ENCODE measurements at places on chromosomes 1 and 21.

DNA sequence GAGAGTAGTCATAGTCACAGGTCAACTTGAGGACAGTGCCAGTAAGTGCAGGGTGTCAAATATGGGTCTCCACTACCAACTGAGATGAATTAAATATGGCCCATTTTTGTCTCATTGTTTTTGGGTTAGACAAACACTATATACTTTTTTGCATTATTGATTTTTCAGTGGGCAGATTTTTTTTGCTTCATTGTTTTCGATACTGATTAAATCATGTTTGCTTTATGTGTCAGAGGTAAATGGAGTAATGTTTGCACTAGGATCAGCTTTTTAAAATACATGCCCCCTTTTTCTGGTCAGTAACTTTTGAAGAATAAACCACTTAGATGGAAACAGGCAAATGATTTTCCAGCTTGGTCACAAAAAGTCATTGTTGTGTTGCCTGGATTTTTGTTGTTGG, 199.0 kb downstream of the USH2A start:
- no peak for DNase-seq

GRCh38 chr1:61255358-61255703, 173.0 kb downstream of the NFIA start:
- DNase-seq: no peak

GRCh38 chr21:36145259-36145658, 10.4 kb downstream of the CBR3 start:
- no peak for DNase-seq

DNA sequence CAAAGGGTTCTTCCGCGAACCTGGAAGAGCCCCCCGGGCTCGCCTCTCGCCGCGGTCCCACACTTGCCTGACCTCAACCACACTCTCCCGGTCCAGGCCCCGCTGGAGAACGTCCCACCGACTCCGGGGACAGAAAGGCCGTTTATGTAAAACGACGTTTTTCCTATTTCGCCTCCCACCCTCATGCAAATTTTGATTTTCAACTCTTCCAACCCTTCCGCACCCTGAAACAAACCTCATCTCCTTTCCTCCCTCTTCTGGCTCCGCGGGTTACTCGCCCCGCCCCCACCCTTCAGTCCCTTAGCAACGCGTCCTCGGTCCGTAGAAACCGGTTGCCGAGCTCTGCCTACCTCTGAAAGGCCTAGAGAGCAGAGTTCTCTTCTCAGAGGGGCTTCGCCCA, at the start of gene C1orf141:
TSS of gene C1orf141 (minus strand) at position 276 of the 400 bp plus-strand sequence. CDS start 7,730 bp downstream, outside the sequence.
- DNase-seq: no peak

DNA sequence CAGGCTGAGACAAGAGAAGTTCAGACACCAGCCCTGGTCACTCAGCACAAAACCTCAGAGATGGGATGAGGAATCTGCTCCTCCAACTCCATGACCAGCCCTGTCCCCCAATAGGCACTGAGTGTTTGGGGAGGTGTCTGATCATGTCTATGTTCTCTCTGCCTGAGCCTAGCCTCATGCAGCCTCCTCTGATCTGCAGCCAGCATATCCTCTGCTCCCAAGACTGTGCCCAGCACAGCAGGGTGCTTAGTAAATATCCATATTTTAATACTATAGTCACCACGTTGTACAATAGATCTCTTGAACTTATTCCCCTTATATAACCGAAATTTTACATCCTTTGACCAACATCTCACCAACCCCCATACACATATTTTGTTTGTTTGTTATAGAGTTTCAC, 202.9 kb downstream of the MATN1 start:
- DNase-seq: no peak

DNA sequence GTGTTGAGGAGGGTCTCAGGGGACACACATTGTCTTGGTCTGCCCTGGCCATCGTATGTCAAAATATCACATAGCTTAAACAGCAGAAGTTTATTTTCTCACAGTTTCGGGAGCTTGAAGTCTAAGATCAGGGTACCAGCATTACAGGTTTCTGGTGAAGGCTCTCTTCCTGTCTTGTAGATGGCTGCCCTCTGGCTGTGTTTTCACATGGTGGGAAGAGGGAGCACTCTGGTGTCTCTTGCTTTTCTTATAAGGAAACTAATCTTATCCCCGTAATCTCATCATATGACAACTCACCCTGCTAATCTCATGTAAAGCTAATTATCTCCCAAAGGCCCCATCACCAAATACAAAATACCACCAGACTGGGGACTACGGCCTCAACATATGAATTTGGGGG, 246.9 kb upstream of the ST6GALNAC5 start:
- DNase-seq: no peak

GRCh38 chr1:198168227-198168626, 11.4 kb downstream of the NEK7 start:
- DNase-seq: no peak

DNA sequence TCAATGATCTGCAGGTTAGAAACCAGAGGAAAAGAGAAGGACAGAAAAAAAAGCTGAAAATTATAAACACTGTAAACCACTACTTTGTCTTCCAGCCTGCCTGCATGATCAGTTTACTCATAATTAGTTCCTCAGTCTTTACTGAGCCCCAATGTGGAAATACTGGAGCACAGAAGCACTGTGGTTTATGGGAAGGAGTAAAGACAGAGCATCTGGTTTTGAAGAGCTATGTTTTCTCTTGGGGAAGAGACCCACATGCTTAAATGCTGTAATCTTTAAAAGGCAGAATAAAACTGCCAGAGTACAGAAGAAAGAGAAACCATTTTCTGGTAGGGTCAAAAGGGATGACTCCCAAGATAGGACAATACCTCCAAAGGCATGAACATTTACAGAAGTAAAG, 159.0 kb upstream of the ZNHIT6 start:
- DNase-seq: no peak

GRCh38 chr1:32464191-32464715, 619 bp upstream of the ZBTB8B start:
- no peak for DNase-seq

DNA sequence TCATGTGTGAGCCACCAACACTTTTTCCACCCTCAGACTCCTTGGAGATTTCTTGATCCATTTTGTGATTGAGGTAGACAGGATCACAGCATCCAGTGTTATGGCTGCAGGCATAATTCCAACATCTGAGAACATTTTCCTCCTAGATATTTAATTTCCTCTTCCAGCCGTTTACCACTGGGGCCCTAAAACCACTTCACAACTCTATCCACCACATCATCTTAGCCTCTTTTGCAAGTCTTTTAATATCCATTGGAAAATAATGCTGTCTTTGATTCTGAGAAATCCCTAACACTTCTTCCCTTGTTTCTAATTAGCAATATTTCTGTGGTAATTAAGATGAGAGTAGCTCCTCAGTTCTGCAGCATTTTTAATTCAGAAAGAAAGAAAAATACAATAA, 190.1 kb downstream of the TNR start:
- no peak for DNase-seq

GRCh38 chr1:158719664-158720063, 856 bp downstream of the OR6K3 start:
- no peak for DNase-seq

DNA sequence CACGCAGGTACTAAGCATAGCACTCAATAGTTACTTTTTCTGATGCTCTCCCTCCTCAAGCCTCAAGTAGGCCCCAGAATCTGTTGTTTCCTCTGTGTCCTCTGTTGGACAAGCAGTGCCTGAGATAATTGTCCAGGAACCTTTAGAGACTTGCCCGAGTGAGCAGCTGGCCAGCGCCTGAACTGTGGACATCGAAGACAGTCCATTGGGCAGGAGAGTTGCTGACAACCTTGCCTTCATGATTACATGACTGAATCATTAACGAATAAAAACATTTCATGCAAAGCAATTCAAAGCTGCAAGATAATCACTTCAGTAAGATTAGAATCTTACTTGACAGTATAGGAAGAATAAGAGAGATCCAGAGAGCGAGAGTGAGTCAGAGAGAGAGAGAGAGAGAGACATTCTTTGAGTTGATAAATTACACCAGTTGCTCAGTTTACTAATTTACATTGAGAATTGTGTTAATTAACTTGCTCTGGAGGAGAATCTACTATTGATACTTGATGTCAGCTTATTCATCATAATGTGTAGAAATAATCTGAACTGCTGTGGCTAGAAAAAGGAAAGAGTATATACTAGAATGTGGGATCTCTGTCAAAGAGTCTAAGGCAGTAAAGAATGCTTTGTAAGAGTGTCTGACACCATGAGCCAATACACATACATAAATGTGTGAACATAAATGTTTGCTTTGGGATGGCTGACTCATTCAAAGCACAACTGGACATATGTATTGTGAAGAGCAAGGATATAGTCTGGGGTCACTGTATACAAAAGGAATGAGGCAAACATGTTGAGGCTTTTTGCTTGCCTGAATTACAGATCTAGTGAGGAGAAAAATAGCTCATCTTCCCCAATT, 216.0 kb downstream of the ZNF326 start:
- DNase-seq: no peak

DNA sequence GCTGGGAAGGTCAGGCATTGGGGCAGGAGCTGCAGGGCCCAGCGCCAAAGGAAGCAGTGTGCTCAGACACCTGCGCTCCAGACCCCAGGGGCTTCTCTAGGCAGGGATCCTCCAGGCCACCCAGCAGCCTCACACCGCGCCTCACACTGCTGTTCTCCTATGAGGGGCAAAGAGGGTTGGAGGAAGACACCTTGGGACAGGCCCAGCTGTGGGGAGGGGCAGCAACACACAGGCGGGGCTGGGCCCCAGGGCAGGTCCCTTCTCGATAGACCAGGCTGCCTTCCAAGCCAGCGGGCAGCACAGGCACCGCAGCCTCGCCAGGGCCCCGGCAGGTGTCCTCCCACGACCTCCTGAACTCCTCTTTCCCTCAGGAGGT, 20.7 kb upstream of the PRSS38 start:
- no peak for DNase-seq

GRCh38 chr1:106926803-106927582, 129.5 kb upstream of the PRMT6 start:
- no peak for DNase-seq

- no peak for DNase-seq
Measured at GRCh38 chr21:28858424-28858823, 134.3 kb downstream of the LTN1 start.

DNA sequence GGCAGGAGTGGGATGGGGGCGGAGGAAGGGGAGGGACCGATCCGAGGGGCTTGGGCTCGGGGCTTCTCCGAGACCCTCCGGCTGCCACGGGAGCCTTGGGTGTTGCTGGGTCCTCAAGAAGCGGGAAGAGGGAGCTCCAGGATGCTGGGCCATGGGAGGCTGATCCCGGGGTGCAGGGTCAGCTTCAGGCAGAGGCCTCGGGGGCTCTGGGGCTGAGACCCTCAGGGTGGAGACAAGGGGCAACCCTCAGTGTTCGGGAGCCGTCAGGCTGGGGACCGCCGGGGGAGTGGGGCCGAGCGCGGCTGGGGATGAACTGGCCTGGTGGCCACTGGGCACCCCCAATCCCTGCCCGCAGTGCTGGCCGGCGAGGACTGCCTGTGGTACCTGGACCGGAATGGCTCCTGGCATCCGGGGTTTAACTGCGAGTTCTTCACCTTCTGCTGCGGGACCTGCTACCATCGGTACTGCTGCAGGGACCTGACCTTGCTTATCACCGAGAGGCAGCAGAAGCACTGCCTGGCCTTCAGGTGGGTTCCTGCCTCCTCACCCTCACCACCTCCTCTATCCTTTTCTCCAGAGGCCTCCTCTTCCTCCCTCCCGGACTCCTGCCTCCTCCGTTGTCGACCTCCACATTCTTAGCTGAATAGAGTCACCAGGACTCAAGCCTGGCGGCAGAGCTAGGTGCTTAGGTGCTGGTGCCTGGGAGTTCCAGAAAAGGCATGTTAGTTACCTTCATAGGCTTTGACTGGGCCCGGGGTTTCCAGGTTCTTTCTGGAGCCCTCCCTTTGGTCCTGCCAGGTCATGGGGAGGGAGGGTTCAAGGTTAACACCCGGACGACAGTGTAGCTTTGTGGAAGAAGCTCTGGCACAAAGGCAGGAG, 631 bp downstream of the SHISA4 start:
- DNase-seq: no peak

DNA sequence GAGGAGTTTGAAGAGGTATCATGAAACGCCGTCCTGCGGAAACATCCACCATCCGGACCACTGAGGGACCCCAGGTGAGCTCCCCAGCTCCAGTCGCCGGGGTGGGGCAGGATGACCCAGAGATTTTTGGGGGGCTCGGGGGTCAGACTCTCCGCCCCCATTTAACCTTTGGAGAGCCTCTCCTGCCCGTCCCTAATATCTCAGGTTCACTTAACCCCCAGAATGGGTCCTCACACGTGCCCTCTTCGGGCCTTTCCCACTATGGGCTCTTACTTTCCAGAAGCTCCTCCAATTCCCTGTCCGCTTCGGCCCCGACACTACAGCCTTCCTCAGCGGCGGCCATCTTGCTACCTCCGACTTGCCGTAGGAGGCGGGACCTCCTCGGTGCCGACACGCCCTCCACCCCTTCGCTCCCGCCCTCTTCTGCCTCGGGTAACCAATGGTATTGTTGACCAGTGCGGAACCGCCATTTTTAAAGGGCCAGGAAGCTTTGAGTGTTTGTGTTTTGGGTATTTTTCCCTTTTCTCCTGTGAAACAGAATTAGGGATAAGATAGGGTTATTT, at the start of gene PEX19:
TSS of gene PEX19 (minus strand) at position 352 of the 563 bp plus-strand sequence. CDS start at position 343, 9 bp downstream.
- DNase-seq: peak; percentile 89

- DNase-seq: no peak
Measured at GRCh38 chr1:168755800-168756418, 26.9 kb upstream of the DPT start.

DNA sequence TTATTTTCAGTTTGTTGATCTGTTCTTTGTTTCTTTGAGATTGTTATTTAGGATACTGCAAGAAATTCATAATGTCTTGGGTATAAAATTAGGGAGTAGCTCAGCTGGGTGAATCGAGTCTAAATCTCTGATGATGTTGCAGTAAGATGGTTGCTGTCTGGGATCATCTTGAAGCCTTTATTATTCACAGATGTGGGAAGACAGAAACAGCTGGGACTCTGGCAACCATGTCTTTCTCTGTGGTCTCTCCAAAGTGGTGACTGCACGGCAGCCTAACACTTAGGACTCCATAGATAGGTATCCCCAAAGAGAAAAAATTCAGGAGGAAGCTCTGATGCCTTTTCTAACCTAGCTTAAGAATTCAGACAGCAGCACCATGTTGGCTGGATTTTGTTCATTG, 52.7 kb downstream of the RAP1A start:
- DNase-seq: no peak

GRCh38 chr1:87812871-87813577, 484.3 kb downstream of the LMO4 start:
- no peak for DNase-seq

- DNase-seq: no peak
Measured at GRCh38 chr1:193974286-193974798, 787.9 kb upstream of the B3GALT2 start.

DNA sequence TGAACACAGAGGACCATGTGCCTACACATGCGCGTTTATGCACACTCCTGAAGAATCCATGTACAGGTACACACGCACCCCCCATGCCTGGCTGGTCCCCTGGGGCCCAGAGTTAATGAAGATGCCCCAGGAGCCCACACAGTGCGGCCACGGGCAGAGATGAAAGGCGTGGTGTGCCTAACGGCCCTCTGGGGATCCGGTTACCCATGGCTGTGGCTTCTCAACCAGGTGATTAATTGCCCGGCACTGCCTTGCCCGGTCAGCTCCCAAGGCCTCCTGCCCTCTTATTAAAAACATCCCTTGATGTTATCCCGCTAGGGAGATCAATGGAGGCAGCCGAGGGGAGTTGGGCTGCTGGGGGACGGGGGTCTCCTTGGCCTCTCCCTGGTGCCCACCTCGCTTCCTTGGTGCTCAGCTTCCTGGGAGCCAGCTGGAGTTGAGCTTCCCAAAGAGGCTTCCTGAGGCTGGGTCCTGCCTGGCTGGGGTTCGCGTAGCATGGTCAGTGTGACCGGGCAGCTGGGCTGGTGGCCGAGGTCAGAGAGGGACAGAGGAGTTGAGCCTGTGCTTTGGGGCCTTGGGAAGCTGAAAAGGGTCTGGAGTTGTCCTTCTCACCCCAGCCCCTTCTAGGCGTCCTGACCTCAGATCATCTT, 75.0 kb upstream of the WNT4 start:
- no peak for DNase-seq
